ENCODE measurements at places on chromosomes 1 and 21.

DNA sequence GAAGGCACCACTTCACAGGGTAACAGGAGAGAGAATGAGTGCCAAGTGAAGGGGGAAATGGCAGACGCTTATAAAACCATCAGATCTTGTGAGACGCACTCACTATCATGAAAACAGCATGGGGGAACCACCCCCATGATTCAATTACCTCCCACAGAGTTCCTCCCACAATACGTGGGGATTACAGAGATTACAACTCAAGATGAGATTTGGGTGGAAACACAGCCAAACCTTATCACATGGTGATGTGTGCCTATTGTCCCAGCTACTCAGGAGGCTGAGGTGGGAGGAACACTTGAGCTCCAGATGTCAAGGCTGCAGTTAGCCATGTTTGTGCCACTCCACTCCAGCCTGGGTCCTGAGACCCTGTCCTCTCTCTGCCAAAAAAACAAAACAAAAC is 56.0 kb upstream of the DSCAM start:
- DNase-seq = no peak

GRCh38 chr1:43563876-43564539 is 33.3 kb downstream of the PTPRF start:
- no peak for DNase-seq

DNA sequence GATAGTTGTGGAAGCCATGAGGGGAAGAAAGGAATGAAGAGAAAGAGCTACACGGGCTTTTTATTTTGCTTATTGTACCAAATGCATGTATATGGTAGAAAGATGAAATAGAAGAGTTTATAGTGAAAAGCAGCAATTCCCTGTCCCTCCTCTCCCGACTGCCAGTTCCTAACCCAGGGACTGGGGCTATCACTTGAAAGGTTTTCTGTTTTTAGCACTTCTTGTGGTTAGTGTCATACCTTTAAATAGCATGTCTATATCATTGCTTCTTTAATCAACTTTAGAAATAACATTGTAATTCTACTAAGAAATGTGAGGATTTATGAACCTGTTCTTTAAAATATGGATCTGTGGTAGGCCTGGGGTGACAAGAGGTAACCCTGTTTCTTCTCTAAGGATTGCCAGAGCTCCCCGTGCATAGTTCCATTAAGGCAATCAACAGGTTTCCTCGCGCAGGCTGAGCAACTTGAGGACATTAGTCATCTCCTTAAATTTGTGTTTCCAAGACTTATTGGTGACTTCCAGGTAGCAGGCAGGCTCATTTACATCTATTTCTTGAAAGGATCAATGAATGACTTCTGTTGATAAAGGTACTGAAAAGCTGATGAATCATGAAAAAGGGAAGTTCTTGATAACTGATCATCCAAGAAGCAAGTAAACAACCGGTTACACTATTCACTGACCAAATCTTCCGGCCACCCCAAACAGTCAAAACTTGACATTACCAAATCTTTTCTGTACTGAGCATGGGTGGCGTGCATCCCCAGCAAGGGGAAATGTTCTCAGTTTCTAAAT is 37.8 kb upstream of the S1PR1 start:
- no peak for DNase-seq

- DNase-seq = no peak
Measured at GRCh38 chr1:73909043-73909562, 288.9 kb downstream of the LRRIQ3 start.

- no peak for DNase-seq
Measured at GRCh38 chr1:186595969-186596368, 84.3 kb downstream of the PTGS2 start.

DNA sequence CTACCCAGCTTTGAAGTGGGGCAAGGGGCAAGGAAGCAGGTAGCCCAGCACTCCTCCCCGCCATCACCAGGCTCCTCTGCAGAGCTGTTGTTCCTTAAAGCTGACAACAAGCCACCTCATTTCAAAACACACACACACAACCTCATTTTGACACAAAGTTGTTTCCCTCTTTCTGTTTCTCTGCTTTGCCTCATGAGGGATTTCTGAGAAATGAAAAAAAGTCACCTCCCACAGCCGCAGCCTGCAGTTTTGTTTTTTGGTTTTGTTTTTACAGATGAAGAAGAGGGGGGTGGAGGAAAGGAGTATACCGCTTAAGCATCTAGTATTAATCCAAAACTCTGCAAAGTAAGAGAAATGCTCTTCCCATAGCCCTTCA is 12.1 kb downstream of the MCL1 start:
- no peak for DNase-seq

DNA sequence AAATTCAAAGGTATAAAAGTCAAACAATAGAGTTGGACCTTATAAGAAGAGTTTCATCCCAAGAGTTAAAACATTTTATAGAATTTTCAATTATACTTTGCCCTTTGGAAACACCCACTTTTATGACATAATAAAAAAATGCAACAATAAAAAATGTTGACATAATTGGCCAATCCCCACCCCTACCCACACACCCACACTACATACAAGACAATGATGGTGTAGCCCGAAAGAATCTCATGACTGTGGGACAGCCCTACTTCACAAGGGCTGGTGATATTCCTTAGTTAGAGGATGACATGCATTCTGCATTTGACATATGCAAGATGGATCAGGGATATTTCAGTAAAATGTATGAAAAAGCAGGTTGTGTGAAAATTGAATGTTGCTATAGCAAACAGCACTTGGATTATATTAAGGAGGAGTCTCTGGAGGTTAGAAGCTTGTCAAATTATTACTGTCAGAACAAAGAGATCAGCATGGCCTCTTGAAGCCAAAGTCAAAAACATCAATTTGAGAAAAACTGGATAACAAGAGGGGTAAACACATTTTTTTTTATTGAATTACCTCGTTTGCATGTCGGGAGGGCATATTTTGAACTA is 133.0 kb upstream of the SAMSN1 start:
- no peak for DNase-seq

- no peak for DNase-seq
Measured at GRCh38 chr1:77545970-77546369, 136.5 kb downstream of the ZZZ3 start.

- DNase-seq = no peak
Measured at GRCh38 chr21:17119466-17120297, 393.2 kb upstream of the CXADR start.

- peak; percentile 22 for DNase-seq
Measured at GRCh38 chr1:236395230-236395946, 1.3 kb downstream of the EDARADD start.

GRCh38 chr1:38021969-38022368 is 9.4 kb downstream of the UTP11 start:
- no peak for DNase-seq

GRCh38 chr1:234718496-234719453 is 108.8 kb upstream of the IRF2BP2 start:
- DNase-seq = no peak

DNA sequence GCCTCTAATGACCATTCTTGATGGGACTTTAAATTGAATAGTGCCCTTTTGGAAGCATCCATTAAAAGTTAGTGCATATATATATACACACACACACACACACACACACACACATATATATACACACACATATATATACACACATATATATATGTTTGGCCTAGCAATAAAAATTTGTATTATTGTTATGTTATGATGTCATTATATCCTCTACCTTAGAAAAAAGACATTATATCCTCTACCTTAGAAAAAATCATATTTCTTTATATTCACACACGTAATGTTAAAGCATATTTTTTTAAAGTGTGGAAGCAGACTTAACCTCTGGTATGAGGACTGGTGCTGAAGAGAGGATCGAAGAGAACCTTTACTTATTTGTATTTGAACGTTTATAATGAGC is 43.3 kb downstream of the EBNA1BP2 start:
- no peak for DNase-seq

DNA sequence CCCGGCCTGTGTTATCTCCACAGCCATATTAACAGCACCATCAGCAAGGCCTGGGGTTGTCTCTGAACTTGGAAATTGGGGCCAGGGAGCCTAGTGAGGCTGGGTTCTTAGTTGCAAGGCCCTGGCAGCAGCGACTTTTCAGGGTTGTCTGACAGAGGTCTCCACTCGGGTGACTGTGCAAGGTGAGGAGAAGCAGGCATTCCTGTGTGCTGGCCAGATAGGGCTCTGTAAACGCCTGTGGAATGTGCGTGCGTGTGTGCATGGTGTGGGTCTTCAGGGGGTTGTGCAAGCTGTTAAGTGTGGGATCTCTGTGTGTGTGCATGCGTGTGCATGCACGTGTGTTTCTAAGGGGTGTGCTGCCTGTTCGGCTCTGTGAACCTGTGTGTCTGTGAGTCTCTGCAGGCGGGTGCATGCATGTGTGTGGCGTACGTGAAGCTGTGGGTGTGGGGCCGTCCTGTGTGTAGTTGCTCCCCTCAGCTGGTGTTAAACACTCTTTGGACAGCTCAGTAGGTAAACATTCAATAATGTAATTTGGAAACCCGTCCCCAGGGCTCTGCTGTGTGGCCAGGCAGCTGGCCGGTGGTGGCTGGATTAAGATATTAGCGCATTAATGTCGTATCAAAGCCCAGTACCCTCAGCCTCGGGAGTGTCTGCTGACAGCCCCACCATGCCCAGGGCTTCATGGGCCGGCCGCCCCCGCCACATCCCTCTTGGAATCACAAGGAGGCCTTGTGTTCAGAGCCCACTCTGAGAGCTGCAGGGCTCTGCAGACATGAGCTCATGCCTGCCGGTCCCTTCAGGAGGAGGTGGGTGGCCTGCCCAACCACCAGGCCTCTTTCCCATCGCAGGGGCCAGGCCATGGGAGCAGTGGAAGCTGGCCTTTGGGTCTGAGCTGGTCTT is 189.9 kb downstream of the FOXD2 start:
- DNase-seq = no peak

DNA sequence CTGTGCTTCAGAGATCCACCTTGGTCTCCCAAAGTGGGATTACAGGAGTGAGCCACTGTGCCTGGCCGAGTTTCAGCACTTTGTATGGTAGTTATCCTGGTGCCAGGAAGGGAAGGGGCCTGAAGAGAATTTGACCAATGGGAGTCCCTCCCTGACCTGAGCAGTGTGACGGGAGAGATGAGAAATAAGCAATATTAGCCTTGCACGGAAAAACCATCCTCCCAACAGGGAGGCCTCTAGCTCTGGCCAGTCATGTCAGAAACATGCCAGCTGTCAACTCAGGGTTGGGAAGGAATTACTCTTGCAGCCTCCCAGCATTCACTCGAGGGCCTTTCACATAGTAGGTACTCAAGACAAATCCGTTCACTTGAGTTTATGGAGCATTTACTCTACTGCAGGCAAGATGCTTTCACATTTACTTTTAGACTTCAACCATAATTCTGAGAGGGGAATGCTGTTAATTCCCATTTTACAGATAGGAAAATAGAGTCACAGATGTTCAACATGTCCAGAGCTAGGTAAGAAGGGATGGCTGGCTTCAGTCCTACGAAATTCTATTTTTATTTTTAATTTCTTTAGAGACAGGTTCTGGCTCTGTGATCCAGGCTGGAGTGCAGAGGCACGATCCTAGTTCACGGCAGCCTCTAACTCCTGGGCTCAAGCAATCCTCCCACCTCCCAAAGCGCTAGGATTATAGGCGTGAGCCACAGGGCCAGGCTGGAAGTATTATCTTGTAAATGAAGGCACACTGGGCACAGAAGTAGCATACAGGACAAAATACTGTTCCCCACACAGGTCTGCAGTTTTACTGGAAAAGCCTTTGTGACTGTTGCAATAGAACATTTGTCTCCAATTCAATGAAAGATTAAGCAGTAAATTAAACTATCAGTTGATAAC is 3.2 kb upstream of the ATP13A2 start:
- DNase-seq = no peak

DNA sequence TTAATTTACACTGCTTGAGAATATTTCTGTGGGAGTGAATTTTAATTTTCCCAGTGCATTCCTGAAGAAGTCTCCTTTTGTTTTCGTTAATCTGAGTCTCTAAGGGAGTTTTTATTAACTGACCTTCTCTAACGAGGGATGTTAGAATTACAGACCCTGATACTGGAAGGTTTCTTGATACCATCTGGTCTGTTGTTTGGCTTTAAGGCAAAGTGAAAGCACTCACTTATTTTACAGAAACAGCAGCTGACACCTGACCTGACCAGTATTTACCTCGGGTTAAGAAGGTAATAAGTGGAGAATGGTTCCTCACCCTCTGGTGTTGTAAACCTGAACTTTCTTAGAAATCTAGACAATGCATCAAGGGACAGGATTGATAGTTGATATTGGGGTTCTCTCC is 12.4 kb downstream of the CDC14A start:
- DNase-seq = no peak

DNA sequence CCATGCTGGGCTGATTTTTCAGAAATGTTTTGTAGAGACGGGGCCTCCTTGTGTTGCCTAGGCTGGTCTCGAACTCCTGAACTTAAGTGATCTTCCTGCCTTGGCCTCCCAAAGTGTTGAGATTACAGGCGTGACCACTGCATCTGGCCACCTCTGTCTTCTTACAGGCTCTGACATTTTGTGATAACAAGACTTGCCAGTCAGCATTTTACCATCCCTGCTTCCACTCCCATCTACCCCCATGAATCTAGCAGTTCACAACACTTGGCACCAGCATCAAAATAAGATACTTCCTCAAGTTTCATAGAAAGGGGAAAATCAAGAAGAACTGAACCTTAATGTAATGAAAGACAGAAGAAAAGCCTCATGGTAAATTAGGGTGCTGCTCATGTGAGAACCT is 32.4 kb downstream of the SLC35F3 start:
- DNase-seq = no peak

GRCh38 chr1:86523670-86524354 is 23.1 kb upstream of the CLCA4 start:
- DNase-seq = no peak

GRCh38 chr1:230561570-230561969 is 80.7 kb upstream of the COG2 start:
- DNase-seq = no peak

GRCh38 chr21:33894736-33895288 is 20.8 kb downstream of the ATP5PO start:
- peak; percentile 6 for DNase-seq

DNA sequence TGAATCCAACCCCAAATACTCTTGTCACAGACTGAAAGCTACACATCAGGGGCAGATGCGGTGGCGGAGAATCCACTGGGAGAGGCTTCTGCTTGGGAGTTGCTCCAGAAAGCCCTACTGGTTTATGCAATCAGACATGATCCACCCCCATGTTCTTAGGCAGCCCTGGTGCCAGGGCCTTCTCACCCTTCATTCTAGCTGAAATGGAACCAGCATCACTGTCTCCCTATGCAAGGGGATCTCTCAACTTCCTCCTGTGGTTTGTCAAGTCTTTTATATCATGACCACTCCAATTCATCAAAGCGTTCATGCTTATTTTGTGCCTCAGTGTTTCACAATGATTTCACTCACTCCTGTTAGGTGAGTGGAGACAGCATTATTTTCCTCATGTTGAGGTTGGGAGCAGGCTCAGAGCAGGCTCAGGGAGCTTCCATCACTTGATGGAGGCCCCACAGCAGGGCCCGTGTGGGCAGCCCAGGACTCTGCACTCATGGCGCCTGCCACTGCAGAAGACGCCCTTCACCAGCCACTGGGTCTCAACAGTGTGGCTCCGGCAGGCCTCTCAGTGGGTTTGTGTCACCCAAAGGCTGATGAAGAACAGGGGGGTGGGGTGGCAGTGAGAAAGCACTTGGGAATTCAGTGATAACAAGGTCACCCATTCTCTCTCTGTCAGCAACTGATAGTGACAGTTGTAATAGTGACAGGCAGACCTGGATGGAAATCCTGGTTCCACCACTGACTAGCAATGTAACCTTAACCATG is 67.1 kb downstream of the CD58 start:
- DNase-seq = no peak

- no peak for DNase-seq
Measured at GRCh38 chr1:44602634-44603628, 71.3 kb downstream of the TMEM53 start.

GRCh38 chr1:94654031-94654430 is 112.5 kb upstream of the F3 start:
- DNase-seq = no peak

GRCh38 chr1:198168227-198168626 is 11.4 kb downstream of the NEK7 start:
- no peak for DNase-seq

All from stimulated activated CD8-positive, alpha-beta memory T cell treated with anti-CD3 and anti-CD28 coated beads, Interleukin-7, amount 100 ng/mL, for 1 hour (primary cell).